Inflammatory macrophage treated with lipopolysaccharide for 4 hours (primary cell): ENCODE measurements at places on chromosomes 16 and 17.

DNA sequence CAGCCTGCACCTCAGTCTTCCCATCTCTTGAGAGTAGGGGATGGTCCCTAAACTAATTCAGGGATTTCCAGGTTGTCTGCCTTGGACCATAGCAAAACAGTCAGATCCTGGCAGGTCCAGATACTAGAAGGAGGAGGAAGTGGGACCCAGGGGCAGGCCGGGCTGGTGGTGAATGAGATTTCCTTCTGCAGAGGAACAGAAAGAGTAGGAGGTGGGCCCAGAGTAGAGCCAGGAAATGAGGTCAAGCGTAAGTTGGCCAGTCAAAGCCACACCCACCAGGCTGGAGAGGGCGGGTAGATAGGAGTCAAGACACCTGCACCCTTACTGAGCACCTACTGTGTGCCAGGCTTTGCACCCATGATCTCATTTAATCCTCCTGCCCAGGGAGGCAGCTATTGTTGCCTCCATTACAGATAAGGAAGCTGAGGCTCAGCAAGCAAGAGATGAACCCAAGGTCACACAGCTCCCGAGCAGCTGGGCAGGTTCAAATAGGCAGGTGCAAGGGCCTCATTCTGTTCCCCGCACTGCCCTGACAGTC, 2.6 kb downstream of the CDH5 start:
- peak; percentile 87 for DNase-seq

DNA sequence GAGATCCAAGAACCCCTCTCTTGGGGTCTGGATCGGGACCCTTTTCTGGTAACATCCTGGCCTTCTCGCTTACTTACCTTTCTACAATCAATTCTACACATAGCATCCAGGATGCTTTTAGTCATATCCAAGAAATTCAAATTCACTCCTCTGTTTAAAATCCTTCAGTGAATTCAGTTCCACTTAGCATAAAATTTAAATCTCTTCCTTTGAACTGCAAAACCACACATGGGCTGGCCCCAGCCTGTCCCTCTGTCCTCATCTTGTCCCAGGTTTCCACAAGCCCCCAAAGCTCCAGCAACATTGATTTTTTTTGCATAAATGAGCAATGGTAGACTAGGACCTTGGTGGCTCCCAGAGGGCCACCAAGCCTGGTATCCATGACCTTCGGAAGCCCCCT, 96.4 kb upstream of the C16orf82 start:
- DNase-seq = no peak

DNA sequence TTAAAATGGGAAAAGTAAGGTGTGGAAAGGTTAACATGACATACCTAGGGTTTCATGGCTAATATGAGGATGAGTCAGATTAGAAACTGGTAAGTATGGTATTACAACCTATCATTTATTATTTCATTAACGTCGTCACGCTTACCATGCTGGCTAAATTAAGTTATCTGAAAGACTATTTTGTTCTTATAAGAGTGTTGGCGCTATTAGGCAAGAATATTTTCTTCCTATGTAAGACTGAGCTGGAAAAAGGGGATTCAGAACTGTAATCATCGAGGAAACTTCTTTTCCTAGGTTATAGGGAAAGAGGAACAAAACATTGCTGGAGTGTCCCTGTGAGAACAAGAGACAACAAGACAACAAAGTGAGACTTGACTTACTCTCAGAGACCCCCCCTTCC, 440.8 kb downstream of the KCNJ2 start:
- no peak for DNase-seq

DNA sequence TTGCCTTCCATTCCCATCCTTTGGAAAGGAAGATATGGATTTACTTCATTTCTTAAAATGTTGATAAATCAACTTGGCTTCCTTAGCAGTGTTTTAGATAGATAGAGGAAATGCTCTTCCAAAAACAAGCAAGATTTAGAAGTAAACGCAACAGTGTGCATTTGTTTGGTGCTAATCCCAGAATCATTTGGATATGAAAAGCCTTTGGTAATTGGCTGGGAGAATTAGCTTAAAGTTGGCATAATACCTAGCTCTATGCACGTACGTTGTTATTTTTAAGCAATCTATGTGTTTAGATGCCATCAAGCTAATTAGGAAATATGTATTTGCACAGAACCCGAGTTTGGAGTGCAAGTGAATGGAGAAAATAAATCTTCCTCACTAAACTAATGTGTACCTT, 415.3 kb downstream of the GRIN2A start:
- DNase-seq = no peak

GRCh38 chr16:72189865-72190371, 18.0 kb upstream of the PMFBP1 start:
- peak; percentile 90 for DNase-seq

- DNase-seq = no peak
Observed at GRCh38 chr16:67539271-67539670, 10.6 kb downstream of the RIPOR1 start.

DNA sequence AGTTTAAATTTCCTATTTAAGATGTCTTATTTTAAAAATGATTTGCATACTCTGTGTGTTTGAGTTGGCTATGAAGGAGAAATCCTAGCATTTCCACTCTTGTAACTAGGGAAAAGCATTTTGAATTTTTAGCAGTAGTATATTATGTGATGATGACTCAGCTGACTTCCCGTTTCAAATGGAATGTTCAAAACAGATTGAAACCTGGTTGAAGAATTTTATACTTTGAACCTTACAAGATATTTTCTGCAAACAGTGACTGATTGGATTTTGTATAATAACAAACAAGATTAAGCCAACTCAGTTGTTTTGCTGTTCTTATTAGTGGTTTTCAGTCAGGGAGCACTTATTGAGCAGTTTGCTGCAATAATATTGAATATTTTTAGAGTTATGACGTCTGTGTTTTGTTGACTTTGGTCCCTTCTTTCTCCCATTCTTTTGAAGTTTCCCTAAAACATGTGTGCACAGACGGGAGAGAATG, 8.0 kb downstream of the TNRC6A start:
- DNase-seq = peak; percentile 33

- no peak for DNase-seq
Observed at GRCh38 chr17:33202796-33203495, 90.1 kb downstream of the ASIC2 start.

DNA sequence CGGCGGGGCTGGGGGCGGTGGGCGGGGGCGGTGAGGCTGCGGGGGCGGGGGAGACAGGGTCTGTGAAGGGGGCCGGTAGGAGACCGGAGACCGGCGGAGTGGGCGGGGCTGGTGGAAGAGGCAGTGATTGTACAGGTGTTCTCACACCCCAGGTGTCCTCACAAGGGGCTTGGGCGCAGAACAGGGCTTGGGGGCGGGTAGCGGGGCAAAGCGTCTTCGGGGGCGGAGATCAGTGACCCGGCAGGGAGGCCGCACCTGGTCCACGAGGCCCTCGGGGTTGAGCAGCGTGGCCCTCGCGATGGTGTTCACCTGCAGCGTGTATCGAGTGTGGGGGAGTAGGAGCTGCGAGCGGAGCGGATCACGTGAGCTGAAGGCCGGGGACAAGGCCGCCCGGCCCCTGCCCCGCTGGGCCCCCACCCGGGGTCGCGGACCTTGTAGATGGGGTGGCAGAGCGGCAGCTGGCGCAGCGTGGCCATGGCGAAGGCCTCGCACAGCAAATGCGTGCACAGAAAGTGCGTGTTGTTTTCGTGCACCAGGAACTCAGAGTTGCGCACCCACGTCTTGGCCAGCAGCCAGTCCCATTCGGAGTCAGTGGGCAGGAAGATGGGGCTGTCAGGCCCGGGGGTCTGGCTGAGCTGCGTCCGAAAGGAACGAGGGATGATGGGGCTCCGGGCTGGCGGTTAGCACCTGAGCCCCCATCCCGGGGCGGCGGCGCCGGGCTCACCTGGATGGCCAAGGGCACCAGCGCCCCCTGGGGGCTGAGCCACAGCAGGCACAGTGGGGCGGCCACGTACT, 8.5 kb downstream of the ALOXE3 start:
- no peak for DNase-seq

DNA sequence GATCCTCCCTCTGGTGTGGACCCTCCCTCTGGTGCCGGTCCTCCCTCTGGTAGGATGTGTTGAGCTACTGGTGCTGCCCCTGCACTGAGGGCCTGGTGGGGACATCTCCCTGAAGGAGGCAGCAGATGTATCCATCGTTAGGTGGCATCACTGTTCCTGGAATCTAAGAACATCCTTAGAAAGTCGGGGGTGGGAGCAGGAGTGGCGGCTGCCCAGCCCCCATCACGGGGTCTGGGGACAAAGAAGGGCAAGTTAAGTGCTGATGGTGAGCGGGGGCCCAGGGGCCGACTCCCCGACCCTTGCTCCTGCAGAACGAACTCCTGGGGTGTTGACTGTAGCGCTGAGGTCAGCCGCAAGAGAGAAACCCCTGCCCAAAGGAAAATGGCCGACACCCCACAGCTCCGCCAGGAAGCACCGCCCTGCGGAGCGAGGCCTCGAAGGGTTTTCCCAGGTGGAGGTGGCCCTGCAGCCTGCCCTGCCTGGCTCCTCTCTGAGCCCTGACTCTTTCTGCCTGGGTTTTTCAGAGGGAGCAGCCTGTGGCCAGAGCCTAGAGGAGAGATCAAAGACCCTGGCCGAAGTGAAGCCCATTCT, 5.5 kb downstream of the CTU2 start:
- DNase-seq = no peak

DNA sequence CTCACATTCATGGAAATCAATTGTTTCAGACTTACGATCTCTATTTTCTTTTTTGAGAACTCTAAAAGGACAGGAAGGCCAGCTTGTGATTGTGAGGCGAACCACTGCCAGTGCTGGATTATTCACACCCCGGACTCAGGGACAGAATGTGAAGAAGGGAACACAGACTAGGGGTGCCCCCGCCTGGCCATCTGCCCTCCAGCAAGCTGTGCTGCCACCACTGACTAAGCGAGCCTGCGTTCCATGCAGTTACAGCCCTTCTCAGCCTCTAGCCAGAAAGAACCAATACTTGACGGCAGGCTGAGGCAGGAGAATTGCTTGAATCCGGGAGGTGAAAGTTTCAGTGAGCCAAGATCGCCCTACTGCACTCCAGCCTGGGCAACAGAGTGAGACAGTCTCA, 2.8 kb downstream of the HAGH start:
- peak; percentile 2 for DNase-seq

GRCh38 chr16:68719993-68720489, 17.1 kb upstream of the CDH1 start:
- peak; percentile 50 for DNase-seq

DNA sequence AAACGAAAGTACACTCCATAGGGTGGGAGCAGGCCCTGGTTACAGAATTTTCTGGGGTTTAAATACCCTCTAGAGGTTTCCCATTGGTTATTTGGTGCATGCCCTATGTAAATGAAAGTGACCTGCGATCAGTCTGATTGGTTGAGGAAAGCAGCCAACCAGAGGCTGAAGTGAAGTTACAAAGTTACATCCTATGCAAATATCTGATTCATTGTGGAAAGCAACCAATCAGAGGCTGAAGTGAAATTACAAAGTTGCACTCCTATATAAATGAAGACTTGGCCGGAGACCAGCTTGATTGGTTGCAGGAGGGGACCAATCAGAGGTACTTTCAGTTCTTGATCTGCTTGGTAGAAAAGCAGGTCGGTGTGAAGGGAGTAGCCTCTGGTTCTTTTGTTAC, 24.4 kb downstream of the NAA60 start:
- DNase-seq = peak; percentile 73

DNA sequence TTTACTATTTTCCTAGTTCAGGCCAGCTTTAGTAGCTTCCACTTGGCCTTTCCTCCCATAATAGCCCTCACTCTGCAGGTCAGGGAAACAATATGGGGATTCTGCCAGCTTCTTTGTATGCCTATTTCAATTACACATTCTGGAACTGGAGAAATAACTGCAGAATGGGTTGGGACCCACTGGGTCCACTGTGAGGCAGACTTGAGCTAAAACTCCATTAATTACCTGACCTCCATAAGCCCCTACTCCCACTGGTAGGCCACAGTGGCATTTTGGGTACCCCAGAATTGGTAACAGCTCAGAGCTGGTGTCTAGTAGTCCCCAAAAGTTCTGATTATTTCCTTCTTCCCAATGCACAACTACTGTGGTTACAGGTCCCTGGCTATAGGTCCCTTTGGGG, 16.7 kb upstream of the TENT4B start:
- no peak for DNase-seq

- DNase-seq = no peak
Observed at GRCh38 chr17:9887508-9887907, 17.6 kb downstream of the RCVRN start.

GRCh38 chr17:17783116-17783824, 53.5 kb downstream of the SREBF1 start:
- no peak for DNase-seq

GRCh38 chr16:87068762-87069150, 248.4 kb downstream of the C16orf95 start:
- no peak for DNase-seq

DNA sequence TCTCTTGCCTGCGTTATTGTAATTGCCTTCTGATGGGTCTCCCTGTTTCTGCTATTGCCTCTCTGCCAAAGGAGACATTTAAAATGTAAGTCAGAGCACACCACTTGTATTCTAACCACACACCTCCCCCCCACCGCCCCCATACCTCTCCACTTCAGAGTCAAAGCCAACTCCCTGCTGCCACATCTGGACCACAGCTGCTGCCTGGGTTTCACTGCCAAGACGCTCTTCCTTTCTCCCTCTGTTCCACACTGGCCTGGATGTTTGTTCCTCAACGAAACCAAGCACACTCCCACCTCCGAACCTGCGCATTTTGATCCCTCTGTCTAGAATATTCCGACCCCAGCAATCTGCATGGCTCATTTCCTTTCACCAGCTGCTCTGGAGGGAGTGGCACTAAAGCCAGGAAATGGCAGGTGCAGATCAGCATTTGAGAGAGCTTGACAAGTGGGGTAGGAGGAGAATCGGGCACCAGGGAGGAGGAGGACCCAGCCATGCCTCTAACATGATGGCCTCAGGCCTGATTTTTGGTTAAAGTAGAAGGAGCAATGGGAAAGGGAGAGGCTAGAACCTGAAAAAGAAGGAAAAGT, 92.4 kb upstream of the HS3ST2 start:
- no peak for DNase-seq

DNA sequence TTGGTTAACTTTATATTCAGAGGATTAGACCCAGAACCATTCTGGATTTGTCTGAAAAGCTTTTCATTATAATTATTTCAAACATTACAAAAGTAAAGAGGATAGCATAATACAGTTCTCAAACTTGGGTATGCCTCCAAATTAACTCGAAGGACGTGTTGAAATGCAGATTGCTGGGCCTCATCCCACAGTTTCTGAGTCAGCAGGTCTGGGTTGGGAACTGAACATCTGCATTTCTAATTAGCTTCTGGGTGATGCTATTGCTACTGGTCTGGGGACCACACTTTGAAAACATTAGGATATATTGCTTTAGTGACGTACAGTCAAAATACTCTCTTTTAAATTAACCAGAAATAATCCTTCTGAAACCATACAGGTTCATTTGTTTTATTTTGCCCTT, 10.0 kb downstream of the TPPP3 start:
- peak; percentile 32 for DNase-seq

- DNase-seq = no peak
Observed at GRCh38 chr17:13986855-13987254, 82.4 kb upstream of the COX10 start.

- DNase-seq = no peak
Observed at GRCh38 chr16:87593710-87594258, 8.5 kb upstream of the JPH3 start.
